ENCODE measurements at places on chromosomes 16 and 17.

GRCh38 chr16:87762071-87762571 is 3.7 kb downstream of the KLHDC4 start:
- H3K4me3 ChIP-seq: no peak overlapping the region
- peaks cover 19% of the 10 kb centered on the region for H3K36me3 ChIP-seq
- DNase-seq: no peak
- no peak overlapping the region for H3K27ac ChIP-seq
- peaks cover 32% of the 10 kb centered on the region for H3K4me1 ChIP-seq

- H3K27me3 ChIP-seq: no peaks in the 10 kb centered on the region
- no peak for DNase-seq
- no peak overlapping the region for H3K4me3 ChIP-seq
- 0 out of 3 replicates have a peak, but pooled peaks cover 10% of the 10 kb centered on the region for H3K36me3 ChIP-seq
- no peak overlapping the region for H3K27ac ChIP-seq
Observed at GRCh38 chr17:6452471-6453266, 8.4 kb downstream of the PIMREG start.

DNA sequence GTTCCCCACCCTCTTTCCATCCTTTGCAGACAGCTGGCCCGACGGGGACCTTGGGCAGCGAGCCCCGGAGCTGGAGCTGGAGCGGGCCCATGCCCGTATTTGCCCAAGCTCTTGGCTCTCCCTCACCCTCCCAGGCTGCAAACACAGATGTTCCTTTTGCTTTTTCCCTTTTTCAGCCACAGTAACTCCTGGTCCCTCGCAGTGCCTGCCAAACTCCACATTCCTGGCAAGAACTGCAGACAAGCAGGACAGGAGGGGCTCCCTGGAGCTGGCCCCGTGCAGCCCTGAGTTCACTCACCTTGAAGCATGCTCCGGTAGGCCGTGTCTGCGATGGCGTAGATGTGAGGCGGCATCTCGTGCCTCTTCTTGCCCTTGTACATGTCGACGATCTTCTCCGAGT is 33.9 kb downstream of the MYH11 start:
- H3K36me3 ChIP-seq: no peaks in the 10 kb centered on the region
- H3K4me1 ChIP-seq: no peaks in the 10 kb centered on the region
- H3K4me3 ChIP-seq: no peak overlapping the region

GRCh38 chr17:76540381-76541300 is 797 bp downstream of the PRCD start:
- H3K36me3 ChIP-seq: peaks cover 5% of the 10 kb centered on the region
- H3K4me3 ChIP-seq: no peak overlapping the region
- peaks cover 10% of the 10 kb centered on the region for H3K4me1 ChIP-seq
- H3K27me3 ChIP-seq: no peaks in the 10 kb centered on the region

DNA sequence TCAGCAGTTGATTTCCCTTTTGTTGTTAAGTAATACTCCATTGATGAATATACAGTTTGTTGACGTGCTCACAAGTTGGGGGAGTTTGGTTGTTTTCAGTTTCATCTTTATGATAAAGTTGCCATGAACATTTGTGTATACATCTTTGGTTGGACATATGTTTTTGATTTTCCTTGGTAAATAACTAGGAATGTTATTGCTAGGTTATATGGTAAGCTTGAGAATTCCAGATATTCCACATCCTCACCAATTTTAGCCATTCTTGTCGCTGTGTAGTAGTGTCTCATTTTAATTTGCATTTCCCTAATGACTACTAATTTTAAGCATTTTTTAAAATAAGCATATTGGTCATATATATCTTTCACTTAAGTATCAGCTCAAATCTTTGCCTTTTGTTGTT is 55.0 kb upstream of the RASL10B start:
- DNase-seq: no peak
- H3K4me1 ChIP-seq: no peaks in the 10 kb centered on the region
- H3K4me3 ChIP-seq: no peak overlapping the region
- H3K27me3 ChIP-seq: no peaks in the 10 kb centered on the region
- no peak overlapping the region for H3K27ac ChIP-seq
- peaks cover 4% of the 10 kb centered on the region for H3K36me3 ChIP-seq

- H3K36me3 ChIP-seq: peaks cover 56% of the 10 kb centered on the region
- DNase-seq: no peak
Observed at GRCh38 chr17:50356418-50356817, 10.5 kb downstream of the XYLT2 start.

DNA sequence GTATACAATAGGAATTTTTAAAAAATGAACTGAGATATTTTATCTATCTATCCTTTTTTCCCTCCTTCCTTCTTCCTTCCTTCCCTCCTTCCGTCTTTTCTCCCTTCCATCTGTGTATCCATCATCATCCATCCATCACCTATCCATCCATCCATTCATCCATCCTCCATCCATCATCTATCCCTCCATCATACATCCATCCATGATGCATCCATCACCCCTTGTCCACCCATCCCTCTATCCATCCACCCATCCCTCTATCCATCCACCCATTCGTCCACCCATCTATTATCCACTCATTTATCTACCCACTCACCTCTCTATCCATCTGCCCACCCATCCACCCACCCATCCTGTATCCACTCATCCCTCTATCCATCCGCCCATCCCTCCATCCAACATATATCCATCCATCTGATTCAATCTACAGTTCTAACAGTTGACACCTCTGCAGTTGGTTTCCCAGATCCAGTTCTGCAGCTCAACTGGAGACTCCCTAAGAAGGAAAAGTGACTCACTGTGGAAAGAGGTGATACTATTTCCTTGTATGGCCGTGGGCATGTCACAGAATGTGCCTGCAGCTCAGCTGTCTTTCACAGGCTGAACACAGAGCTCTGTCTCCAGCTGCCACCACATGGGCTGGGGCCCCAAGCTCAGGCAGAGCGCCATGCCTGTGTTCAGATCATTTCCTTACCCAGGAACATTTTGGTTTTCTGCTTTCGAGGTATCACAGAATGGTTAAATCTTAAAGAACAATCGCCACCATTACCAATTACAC is 130.8 kb downstream of the XYLT1 start:
- H3K36me3 ChIP-seq: no peaks in the 10 kb centered on the region
- no peak overlapping the region for H3K4me3 ChIP-seq
- DNase-seq: no peak
- peaks cover 2% of the 10 kb centered on the region for H3K27me3 ChIP-seq

DNA sequence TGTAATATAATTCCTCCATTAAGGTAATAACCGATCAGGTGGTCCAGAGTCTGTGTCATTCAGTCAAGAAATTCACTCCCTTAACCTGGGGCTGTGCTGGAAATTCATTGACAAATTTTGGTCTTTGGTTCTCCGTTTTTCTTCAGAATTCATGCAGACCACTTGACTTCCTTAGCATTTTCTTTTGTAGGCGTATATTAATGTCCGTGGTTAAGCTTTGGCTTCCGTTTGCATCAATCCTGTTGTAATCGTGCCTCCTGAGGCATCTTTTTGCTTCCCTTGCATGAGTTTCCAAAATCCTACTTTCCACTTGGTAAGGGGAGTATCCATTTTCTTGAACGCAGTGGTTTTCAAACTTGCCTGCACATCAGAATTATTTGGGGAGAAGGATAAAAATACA is 9.0 kb downstream of the LRRC37B start:
- no peak overlapping the region for H3K4me3 ChIP-seq
- H3K27me3 ChIP-seq: no peaks in the 10 kb centered on the region
- no peak for DNase-seq
- no peaks in the 10 kb centered on the region for H3K4me1 ChIP-seq
- H3K27ac ChIP-seq: no peak overlapping the region

DNA sequence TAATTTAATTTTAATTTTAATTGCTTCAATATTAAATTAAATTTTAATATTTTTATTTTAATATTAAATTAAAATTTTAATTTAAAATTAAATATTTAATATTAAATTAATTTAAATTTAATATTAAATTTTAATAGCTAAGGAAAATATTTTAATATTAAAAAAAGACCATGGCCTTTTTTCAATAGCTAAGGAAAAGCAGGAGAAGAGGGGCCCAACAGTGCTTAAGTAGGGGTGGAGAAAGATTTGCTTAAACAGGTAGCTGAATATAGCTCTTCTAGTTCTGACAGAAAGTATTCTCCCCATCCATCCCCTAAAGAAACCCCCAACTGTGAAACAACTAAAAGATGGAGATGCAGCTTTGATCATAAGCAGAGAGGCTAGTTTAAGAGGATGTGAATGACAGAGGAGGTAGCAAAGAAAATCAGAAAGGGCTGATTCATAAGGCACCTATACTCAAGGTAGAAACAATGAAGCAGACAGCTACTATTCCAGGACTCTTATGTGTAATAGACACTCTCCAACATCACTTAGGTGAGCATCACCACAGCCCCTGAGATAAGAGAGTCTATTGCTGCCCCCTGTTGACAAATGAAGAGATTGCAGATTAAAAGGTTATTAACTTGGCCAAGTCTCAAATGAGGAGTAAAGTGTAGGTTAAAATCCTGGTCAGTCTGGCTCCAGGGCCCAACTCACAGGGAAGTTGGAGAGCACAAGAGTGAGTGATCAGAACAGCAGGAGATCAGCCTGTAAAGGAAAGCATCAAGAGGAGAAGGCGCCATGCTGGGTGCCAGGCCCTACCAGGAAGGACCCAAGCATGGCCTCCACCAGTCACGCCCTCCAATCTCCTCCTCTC is 7.8 kb upstream of the RNASEK start:
- no peak overlapping the region for H3K27ac ChIP-seq
- peaks cover 3% of the 10 kb centered on the region for H3K4me1 ChIP-seq
- DNase-seq: peak; percentile 76
- H3K27me3 ChIP-seq: no peaks in the 10 kb centered on the region

DNA sequence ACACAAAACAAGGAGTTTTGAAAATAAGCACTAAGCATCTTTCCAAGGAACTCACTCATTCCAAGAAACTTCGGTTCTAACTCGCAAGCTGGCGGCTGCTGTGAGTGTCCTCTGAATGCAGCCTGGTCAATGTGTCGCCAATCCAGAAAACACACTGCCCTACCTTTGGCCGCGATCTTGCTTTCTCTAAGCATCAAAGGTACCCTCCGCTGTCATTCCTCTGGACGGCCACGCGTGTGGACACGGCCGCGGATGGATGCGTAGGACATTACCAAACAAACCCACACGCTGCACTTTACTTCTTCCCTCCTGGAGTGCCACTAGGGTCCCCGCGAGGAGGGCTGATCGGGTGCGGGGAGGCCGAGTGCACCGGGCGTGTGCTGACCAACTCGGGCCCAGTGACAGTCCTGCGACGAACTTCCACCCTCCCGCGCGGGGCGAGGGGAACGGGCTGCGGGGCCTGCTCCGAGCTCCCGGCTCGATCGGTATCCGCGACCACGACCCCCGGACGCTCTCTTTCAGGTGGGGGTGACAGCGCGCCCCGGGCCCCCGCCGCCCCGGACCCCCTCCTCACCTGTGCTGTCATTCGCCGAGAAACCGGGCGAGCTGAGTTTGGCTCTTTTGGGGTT is 1.1 kb downstream of the CREBBP start:
- peak overlapping the region; percentile 88 for H3K4me3 ChIP-seq
- H3K36me3 ChIP-seq: peaks cover 1% of the 10 kb centered on the region
- peak overlapping the region; percentile 16 for H3K27ac ChIP-seq
- DNase-seq: no peak
- peaks cover 80% of the 10 kb centered on the region for H3K4me1 ChIP-seq

DNA sequence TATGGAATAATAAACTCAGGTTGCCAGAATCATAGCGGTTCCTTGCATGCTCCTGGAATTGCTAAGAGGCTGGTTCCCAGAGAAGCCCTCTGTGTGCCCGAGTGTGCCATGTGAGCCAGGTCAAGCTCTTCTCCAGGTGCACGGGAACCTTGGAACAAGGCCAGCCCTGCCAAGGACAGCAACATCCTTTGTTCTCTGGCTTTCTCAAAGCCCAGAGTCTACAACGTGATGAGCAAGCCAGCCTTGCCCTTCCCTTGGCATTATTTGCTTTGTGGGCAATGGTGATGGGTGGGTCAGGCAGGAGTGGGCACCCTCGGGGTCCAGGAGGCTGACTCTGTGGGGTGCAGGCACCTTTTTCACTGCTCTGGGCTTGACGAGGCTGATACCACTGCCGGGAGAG is 14.2 kb upstream of the SEC14L1 start:
- H3K4me3 ChIP-seq: no peak overlapping the region
- H3K4me1 ChIP-seq: peaks cover 56% of the 10 kb centered on the region
- no peak for DNase-seq
- H3K36me3 ChIP-seq: no peaks in the 10 kb centered on the region
- no peaks in the 10 kb centered on the region for H3K27me3 ChIP-seq

GRCh38 chr16:11620243-11621003 is 33.7 kb upstream of the LITAF start:
- no peak overlapping the region for H3K4me3 ChIP-seq
- H3K4me1 ChIP-seq: peaks cover 22% of the 10 kb centered on the region
- H3K36me3 ChIP-seq: no peaks in the 10 kb centered on the region
- no peak for DNase-seq
- peaks cover 2% of the 10 kb centered on the region for H3K27me3 ChIP-seq

DNA sequence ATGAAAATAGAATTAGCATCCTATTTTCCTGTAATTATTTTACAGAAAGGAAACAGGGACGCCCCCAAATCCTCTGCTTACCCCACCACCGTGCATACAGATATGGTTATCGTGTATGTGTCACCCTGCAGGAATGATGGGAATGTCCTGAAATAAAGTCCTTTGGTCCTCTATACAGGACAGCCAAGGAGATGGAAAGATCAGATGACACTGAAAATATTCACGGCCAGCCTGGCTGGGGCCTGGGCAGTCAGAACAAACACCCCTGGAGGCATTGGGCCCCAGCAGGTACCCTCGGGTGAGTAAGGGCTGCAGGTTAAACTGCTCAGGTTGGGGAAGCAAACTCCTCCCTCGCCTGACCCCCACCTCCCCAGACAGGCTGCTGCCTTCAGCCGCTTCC is 368.0 kb downstream of the FOXL1 start:
- no peak overlapping the region for H3K4me3 ChIP-seq
- DNase-seq: peak; percentile 9
- H3K4me1 ChIP-seq: no peaks in the 10 kb centered on the region
- H3K27ac ChIP-seq: no peak overlapping the region

DNA sequence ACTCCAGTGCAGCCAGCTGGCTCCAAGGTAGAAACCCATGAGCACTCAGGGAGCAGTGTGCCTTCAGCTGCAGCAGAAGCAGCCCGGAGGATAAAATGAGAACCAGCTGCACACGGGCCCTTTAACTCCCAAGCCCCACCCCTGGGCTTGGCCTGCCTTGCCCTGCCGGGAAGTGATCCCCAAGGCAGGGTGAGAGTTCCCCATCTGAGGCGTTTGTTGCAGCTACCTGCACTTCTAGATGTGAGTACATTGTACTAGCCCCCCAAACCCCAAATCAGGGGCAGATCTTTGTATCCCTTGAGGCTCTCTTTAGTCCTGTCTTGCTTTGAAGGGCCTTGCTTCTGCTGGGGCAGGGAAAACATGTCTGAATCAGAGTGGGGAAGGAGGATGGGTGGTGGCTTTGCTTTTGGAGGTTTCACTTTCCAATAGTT is at the start of gene MVP:
MVP (plus strand) TSS at position 192 of the 431 bp plus-strand sequence. CDS start 10,088 bp downstream, outside the sequence.
- no peaks in the 10 kb centered on the region for H3K27me3 ChIP-seq
- H3K36me3 ChIP-seq: peaks cover 9% of the 10 kb centered on the region
- peak within 1 kb of the TSS; percentile 71 for H3K4me3 ChIP-seq

All from HepG2 (cell line).